ENCODE measurements at places on chromosomes 7 and 10. TPM values are rescaled to one million over a fixed set of nuclear protein-coding genes. Genes with fewer than 3 reads are reported as not detected.

Gene ACTA2
- polyA plus RNA-seq, result 1,821 TPM

Gene VIPR2
- polyA plus RNA-seq, result not detected

Gene TMEM120A
- 75.2 TPM for polyA plus RNA-seq

Gene HSPA12A
- 7.9 TPM for polyA plus RNA-seq

Gene TDRD1
- not detected for polyA plus RNA-seq

Gene TCTN3
- polyA plus RNA-seq, result 48.6 TPM

Gene NUTM2E
- polyA plus RNA-seq, result 0.22 TPM

Gene FXYD4
- not detected for polyA plus RNA-seq

Gene NKX2-3
- polyA plus RNA-seq, result not detected

Gene CHST12
- polyA plus RNA-seq, result 8.6 TPM

Gene NOLC1
- polyA plus RNA-seq, result 49.2 TPM

Gene CELF2
- polyA plus RNA-seq, result 8.8 TPM

Gene ASB10
- not detected for polyA plus RNA-seq

Gene PPP1R3A
- polyA plus RNA-seq, result not detected

Gene COL13A1
- polyA plus RNA-seq, result 9.8 TPM

Gene ATE1
- polyA plus RNA-seq, result 7.4 TPM

Gene HOXA13
- polyA plus RNA-seq, result 4.6 TPM

Gene SORBS1
- polyA plus RNA-seq, result 1.1 TPM

Gene KNDC1
- 1.1 TPM for polyA plus RNA-seq

Gene TMEM139
- 0.11 TPM for polyA plus RNA-seq

Gene WEE2
- polyA plus RNA-seq, result not detected

Gene MINPP1
- polyA plus RNA-seq, result 7.7 TPM

Gene ANKRD61
- polyA plus RNA-seq, result 0.31 TPM

Gene MTG1
- 30.9 TPM for polyA plus RNA-seq

Gene PRTFDC1
- 8.1 TPM for polyA plus RNA-seq

Gene ADRA2A
- 0.25 TPM for polyA plus RNA-seq

Gene CFAP69
- polyA plus RNA-seq, result 2.3 TPM

Gene C7orf57
- polyA plus RNA-seq, result 0.07 TPM

Gene PAX4
- not detected for polyA plus RNA-seq

Gene CALCR
- not detected for polyA plus RNA-seq

All from BJ (cell line).